Left ventricle myocardium inferior (tissue), 1 donor: ENCODE measurements at places on chromosomes 2 and 18. TPM values are rescaled to one million over a fixed set of nuclear protein-coding genes. Genes with fewer than 3 reads are reported as not detected.

The SPP2 gene
- total RNA-seq, result not detected

The RAD51AP2 gene
- 0.14 TPM for total RNA-seq

The TUBA4B gene
- total RNA-seq, result not detected

The MC5R gene
- total RNA-seq, result not detected

The SMAD4 gene
- 82.9 TPM for total RNA-seq

The EML6 gene
- total RNA-seq, result 0.77 TPM

The CD8B2 gene
- not detected for total RNA-seq
